ENCODE measurements at places on chromosomes 7 and 10. TPM values are rescaled to one million over a fixed set of nuclear protein-coding genes. Genes with fewer than 3 reads are reported as not detected.

The XRCC2 gene
- total RNA-seq, result 1.2 TPM

The BMPER gene
- total RNA-seq, result 0.50 TPM

The MLXIPL gene
- total RNA-seq, result not detected

The TUBAL3 gene
- total RNA-seq, result not detected

The PRTFDC1 gene
- total RNA-seq, result 1.9 TPM

The MICU1 gene
- 29.4 TPM for total RNA-seq

The SMKR1 gene
- total RNA-seq, result 9.7 TPM

The TAS2R5 gene
- 1.3 TPM for total RNA-seq

The CLDN3 gene
- total RNA-seq, result not detected

The CEP55 gene
- total RNA-seq, result 0.85 TPM

The MINDY4 gene
- 1.1 TPM for total RNA-seq

The MMP21 gene
- total RNA-seq, result 0.85 TPM

The SAP25 gene
- 25.9 TPM for total RNA-seq

The LIPK gene
- not detected for total RNA-seq

The OGDHL gene
- total RNA-seq, result not detected

The GBX1 gene
- total RNA-seq, result not detected

The CACNB2 gene
- not detected for total RNA-seq

The LRRC61 gene
- 7.3 TPM for total RNA-seq

The RASA4B gene
- 12.3 TPM for total RNA-seq

The OR2A12 gene
- total RNA-seq, result not detected

The OR9A2 gene
- not detected for total RNA-seq

The GPR158 gene
- total RNA-seq, result not detected

The FAM25A gene
- total RNA-seq, result not detected

The LEP gene
- total RNA-seq, result not detected

The ALOX5 gene
- total RNA-seq, result 8.6 TPM

The ZNF655 gene
- 214 TPM for total RNA-seq

The DKK1 gene
- not detected for total RNA-seq

The CYP3A7 gene
- total RNA-seq, result not detected

The NPTX2 gene
- not detected for total RNA-seq

The RGS10 gene
- 13.5 TPM for total RNA-seq

The METTL27 gene
- total RNA-seq, result not detected

The ELN gene
- total RNA-seq, result 0.75 TPM

The KCNMA1 gene
- 0.63 TPM for total RNA-seq

The HABP2 gene
- total RNA-seq, result not detected

The ERVW-1 gene
- not detected for total RNA-seq

The GTPBP4 gene
- 99.6 TPM for total RNA-seq

The DENND2A gene
- total RNA-seq, result not detected

The SPDYE9 gene
- not detected for total RNA-seq

The ACHE gene
- total RNA-seq, result 0.18 TPM

The TAF5 gene
- 6.3 TPM for total RNA-seq

The LRRC18 gene
- not detected for total RNA-seq

The CTBP2 gene
- 179 TPM for total RNA-seq

The C1QL3 gene
- total RNA-seq, result not detected

The GATA3 gene
- 50.3 TPM for total RNA-seq

The KCP gene
- 0.49 TPM for total RNA-seq

The TSPAN15 gene
- 1.3 TPM for total RNA-seq

The CLIP2 gene
- 10.5 TPM for total RNA-seq

Data from natural killer cell (primary cell).